Activated CD4-positive, alpha-beta T cell treated with anti-CD3 and anti-CD28 coated beads for 36 hours (primary cell): ENCODE measurements at places on chromosomes 1 and 21. TPM values are rescaled to one million over a fixed set of nuclear protein-coding genes. Genes with fewer than 3 reads are reported as not detected.

PYHIN1 gene
- 6.8 TPM for total RNA-seq

HMGCL gene
- 31.9 TPM for total RNA-seq

CA6 gene
- 0.27 TPM for total RNA-seq

KLHDC9 gene
- total RNA-seq: 0.39 TPM

SHE gene
- total RNA-seq: 0.04 TPM

RBP7 gene
- not detected for total RNA-seq

CHTOP gene
- total RNA-seq: 91.4 TPM

NUP210L gene
- total RNA-seq: 0.04 TPM

AHDC1 gene
- total RNA-seq: 10.3 TPM

DNA sequence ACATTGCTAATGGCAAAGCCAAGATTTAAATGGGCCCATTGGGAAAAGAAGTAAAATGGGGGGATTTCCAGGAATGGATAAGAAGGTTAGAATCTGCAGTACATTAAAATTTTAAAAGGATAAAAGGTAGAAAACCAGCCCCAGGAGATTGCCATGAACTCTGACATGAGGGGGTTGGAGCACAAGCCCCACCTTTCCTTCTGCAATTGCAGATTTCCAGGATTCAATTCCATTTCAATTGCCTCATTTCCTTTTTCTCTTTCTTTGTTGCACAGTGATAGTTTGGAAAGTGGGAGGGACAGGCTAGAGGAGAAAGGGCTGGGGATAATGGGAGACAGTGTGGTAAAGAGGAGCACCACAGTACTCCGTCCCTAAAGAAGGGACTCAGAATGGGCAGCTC lies 238.5 kb upstream of the RAB4A start:
- DNase-seq: no peak

DNA sequence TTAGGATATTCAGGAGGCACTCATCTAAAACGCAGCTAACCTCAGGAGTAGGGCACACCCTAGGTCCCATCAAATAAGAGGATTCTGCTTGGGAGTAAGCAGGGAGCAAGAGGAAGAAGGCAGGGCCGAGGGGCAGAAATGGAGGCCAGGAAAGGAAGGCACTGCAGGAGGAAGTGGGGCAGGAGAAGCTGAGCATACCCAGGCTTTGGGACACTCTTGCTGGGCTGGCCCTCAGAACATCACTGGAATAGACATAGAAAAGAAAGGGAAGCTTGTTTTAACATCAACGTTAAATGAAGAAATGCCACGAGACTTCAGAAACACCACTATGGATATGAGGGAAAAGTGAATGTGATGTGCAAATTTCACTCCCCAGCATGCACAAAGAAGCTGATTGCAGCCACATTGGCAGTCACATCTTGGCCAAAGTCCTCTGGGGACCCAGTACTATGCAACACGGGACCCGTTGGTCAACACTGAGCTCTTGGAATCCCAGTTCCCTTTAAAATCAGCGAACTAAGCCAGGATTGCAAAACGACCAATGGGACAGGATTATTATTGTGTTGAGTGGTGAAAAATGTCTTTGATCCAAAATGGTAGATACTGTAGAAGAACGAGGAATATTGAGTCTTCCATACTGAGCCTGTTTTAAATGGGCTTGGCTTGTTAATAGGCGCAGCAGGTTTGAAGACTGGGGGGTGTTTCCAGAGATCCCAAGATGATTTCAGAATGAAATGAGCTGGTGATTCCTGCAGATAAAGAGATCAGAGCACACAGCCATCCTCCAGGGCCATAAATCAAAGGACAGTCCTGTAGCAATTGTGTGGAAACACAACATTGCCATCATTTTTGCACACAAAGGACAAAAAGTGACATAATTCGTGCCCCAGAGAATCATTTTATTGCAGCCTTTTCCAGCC lies 152.4 kb downstream of the TOMM20 start:
- DNase-seq: peak; percentile 3

- no peak for DNase-seq
These were observed 276.4 kb upstream of the B3GALT2 start for GRCh38 chr1:193462629-193463320.

DNA sequence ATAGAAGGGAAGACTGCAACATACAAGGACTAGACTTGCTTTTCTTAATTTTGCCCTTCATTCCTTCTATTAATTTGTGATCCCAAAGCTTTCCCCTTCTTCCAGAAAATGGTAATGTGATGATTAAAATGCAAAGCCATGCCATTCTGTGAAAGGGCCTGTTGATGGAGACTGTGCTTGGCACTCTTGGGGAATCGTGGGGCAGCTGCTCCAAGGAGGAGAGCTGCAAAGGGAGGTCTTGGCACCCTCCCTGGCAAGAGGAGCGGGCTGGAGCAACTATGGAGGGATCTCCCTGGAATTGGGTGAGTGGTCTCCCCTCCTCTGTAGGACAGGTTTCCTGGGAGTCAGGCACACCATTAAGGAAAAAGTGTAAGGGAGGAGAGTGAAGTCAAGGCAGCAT lies 16.6 kb downstream of the CACNA1S start:
- DNase-seq: no peak

GRCh38 chr1:62978741-62979140 lies 194.8 kb downstream of the ATG4C start:
- DNase-seq: no peak

- no peak for DNase-seq
These were observed 38.8 kb upstream of the STMN1 start for GRCh38 chr1:25944986-25945385.

DNA sequence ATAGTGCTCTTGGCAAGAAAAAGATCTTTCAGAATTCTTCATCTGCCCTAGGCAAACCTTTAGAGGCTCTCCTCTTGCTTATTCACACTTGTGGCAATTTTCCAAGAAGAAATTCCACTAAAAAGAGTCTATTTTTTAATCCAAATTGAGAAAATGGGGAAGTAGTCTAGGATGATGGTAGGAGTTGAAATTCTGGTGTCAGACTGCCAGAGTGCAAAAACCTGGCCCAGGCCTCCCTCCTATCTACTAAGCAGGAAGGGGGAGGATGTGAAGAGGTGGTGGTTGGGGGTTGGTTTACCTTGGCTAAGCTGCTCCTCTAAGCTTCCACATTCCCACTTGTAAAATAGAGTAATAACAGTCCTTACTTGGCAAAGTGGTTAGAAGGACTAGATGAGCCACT lies 120.6 kb upstream of the KCNJ15 start:
- DNase-seq: no peak

- DNase-seq: no peak
These were observed 121.7 kb downstream of the SMYD2 start for GRCh38 chr1:214402613-214403083.

- no peak for DNase-seq
These were observed 48.0 kb upstream of the LCE5A start for GRCh38 chr1:152462636-152463035.

DNA sequence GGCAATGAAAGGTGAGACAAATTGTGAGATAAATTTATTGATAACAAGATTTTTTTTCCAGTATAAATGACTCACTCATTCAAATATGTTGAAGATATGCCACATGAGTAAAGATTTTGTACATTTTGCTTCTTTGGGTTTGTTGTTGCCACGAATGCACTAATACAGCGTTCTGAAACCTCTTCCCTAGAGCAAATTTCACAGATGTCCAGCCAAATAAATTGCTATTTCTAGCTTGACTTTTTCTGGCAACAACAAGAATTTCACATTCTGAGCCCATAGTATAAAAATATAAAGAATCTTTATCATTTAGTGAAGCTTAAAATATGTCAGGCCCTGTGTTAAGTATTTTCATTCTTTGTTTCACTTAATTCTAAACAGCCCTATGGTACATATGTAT lies 114.5 kb upstream of the COL24A1 start:
- DNase-seq: no peak

DNA sequence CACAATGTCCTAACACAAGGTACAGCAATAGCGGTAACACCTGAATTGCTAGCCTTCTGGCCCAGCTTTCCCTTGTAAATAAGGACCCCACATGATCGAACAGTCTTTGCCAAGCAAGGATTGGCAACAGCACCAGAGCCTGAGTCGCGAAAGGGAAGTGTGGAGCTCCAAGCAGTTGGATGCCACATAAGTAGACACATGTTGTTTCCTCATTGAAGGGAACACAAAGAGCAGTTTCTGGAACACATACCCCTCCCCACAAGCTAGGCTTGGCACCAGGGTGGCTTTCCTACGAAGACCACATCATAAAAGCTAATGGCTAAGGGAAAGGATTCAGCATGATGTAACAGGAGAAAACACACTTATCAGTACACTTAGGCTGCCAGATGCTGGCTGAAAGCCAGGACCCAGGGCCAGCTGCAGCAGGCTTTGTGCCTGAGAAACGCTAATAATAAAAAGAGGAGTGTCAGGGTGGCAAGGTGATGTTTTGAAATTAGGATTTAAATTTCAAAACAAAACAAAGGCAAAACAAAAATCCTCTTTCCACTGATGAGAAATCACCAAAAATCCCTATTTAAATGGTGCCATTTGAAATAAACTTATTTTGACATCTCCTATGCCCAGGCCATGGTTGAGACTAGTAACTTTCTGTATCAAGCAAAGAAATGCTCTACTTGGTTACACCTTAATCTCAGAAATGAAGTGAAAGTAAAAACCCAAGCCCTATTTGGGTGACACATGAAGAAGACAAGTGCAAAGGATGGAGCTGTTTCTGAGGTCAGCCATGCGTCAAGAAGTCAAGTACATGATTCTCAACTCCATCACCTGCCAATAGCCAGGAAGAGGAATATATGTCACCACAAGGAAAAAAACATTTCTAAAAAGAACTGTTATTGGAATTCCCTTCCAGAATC lies 11.9 kb upstream of the CPLANE2 start:
- DNase-seq: no peak

DNA sequence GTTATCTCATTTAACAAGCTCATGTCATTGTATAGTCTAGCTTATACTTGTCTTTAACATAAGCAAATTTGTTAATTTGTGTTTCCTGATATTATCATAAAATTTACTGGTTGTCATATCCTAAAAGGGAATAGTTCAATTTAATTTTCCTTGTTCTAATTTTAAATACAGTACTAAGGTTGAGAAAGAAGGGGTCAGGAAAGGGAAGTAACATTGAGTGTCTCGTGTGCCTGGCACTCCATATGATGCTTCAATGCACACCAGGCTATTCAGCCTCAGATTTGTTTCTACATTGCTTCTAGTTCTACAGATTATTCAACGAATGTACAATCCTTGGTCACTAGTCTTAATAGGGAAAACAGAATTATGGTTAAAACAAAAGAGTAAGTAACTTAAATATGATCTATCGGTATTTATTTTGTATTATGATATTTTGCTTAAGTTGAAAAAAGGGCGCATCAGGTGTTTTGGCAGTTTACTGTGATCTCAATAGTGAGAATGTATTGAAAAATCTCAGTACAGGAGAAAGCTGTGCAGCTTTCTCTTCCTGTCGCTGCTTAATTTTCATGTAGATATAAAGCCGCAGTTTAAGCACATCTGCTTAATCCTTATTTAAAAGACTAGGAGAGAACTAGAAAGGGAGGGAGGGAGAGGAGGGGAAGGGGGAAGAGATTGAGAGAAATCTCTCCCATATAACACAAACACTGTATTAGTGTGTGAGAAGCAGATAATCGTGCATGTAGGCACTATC lies 13.0 kb downstream of the PTPRC start:
- no peak for DNase-seq

DNA sequence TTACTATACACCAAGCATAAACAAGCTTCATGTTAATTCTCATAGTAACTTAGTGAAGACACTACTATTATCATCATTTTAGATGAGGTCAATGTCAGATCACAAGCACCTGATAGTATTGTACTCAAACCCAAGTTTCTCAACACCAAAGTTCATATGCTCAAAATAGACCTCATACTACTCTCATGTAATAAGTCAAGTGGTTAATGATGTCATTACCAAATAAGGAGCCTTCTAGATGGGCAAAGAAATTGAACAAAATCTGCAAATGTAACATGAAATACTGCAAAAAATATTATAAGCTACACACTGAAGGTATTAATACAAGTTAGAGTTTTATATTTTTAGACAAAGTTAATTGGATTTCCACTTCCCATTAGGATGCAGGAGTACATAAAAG lies 144.0 kb upstream of the CHRM3 start:
- no peak for DNase-seq

GRCh38 chr1:246293366-246294121 lies 213.5 kb downstream of the SMYD3 start:
- no peak for DNase-seq

- DNase-seq: no peak
These were observed 16.4 kb downstream of the GPSM2 start for GRCh38 chr1:108893141-108893530.

- no peak for DNase-seq
These were observed 105.9 kb upstream of the POU3F1 start for GRCh38 chr1:38152351-38153065.

DNA sequence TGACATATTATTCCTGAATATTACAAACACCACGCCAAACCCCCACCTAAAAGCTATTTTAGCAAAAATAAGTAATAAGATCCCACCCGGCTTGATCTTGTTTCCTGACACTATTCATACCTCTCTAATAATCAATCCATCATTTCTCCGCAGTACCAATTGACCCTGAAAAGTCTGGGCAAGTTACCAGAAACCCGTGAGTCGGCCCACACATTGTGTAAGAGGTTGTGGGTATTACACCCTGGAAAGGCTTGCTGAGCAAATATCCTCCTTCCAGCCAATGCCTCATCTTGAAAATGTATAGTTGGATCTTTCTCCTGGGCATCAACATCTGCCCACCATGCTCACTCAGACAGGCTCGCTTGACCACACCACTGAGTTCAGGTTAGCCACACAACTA lies 451.0 kb downstream of the TTLL7 start:
- DNase-seq: no peak

DNA sequence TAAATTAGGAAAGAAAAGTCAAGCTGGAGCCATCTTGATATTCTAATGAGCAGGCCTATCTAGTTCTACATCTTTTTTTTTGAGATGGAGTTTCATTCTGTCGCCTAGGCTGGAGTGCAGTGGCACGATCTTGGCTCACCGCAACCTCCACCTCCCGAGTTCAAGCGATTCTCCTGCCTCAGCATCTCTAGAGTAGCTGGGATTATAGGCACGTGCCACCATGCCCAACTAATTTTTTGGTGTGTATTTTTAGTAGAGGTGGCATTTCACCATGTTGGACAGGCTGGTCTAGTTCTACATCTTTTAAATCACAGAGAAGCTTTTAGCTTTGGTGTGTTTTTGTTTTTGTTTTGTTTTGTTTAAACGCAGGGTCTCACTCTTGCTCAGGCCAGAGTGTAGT lies 6.8 kb downstream of the TMEM69 start:
- DNase-seq: no peak

DNA sequence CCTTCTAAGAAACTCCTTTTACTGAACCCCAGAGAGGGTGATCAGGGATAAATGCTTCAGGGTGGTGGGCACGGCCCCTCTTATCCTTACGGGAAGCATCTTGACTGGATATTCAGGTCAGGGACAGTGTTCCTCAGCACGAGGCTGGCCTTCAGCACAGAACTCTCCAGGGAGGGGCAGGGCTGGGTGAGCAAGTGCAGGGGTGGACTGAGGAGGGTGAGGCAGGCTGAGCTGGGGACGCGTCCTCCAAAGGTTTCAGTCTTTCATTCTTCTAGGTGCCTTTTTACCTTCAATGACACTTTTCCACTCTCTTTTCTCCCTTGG lies 52.3 kb downstream of the RASSF5 start:
- peak; percentile 60 for DNase-seq

DNA sequence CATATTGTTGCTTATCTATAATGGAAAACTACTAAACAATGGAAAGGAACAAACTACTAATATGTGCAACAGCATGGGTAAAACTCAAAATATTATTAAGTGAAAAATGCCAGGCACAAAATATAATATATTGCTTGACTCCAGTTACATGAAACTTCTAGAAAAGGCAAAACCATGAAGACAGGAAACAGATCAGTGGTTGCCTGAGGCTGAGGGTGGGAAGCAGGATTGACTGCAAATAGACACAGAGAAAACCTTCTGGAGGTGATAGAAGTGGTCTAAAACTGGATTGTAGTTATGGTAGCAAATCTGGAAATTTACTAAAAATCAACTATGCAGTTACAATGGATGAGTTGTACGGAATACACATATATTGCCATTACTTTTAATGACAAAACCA lies 29.5 kb upstream of the SLC44A3 start:
- DNase-seq: no peak
